ENCODE measurements at places on chromosomes 7 and 10.

DNA sequence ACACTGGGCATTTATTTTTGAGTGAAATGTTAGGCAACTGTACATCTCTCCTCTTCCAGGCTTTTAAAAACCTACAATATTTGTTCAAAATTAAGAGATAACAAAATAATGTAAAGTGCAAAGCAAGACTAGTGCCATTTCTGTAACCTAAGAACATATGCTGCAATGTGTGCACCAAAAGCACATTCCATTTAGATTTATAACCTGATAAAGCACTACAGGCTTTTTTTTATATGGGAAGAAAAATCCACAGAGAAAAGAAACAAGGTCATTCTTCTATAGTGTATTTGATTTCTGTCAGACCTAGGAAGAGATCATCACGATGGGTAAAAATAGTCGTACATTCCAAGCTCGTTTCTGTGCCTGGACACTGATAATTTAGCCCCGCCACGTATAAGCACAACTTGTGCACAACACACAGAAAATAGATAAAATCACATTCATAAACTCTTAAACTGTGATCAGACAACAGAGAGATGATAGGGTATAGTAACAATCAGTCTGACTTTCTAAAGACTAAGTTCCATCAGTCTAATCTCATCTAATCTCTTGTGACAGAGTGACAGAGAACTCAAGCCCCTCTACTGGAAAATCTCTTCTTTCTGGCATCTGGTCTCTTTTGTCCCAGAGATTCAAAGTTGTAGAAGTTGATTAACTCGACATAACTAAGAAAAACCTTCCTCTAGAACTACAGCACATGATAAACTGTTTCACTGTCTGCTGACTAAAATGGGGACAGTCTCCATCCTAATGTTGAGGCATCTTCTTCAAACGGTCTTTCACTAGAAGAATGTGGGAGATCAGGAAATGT, 6.7 kb downstream of the LAMB1 start:
- no peak for DNase-seq

GRCh38 chr7:15856311-15856710, 169.8 kb upstream of the MEOX2 start:
- no peak for DNase-seq

DNA sequence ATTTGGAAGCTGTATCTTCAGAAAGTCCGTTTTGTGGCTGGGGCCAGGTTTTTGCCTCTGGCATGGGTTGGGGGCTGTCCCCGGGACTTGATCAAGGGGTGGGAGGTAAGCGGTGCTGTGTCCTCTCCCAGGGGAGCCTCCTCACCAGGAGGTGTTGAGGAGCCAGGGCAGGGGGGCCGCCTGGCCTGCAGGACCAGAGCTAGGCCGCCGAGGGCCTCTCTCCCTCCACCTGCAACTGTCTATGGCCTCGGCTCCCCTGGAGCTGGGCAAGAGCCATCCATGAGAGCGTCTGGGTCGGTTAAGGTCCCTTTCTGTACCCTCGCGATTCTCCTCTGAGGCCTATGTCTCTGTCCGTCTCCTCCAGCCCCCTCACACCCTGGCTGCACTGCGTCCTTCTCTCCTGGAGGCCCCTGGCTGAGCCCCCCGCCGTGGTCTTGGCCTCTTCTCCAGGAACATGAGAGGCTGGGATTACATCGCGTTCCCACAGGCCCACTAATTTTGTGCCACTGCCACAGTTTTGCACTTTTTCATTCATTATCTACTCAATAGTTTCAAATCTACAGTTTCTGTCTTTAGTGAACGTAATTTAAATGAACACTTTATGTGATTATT, 20.6 kb downstream of the CALML5 start:
- DNase-seq, result no peak

DNA sequence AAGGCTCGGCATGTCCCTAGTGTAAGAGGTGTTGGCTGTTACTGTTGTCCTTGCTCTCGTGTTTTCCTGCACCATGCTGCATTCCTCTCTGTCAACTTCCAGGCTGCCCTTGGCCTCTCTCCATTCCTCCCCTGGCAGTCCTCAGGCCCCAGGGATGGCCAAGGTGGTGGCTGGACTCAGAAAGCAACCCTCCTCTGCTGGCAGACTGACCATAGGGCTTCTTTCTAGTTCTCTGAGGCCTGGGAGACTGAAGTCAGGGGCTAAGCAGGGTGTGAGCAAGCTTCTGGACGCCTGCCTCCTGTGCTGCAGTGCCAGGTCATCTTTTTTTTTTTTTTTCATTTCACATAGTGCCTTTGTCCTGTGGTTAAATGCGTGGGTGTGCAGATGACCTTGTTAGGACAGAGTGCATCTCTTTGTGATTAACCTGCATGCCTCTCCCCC, 72.0 kb downstream of the GOLGA7B start:
- DNase-seq, result no peak

- DNase-seq, result no peak
These were observed 76.2 kb downstream of the INPP5A start for GRCh38 chr10:132613566-132614348.
